ENCODE measurements at places on chromosomes 5 and 9.

DNA sequence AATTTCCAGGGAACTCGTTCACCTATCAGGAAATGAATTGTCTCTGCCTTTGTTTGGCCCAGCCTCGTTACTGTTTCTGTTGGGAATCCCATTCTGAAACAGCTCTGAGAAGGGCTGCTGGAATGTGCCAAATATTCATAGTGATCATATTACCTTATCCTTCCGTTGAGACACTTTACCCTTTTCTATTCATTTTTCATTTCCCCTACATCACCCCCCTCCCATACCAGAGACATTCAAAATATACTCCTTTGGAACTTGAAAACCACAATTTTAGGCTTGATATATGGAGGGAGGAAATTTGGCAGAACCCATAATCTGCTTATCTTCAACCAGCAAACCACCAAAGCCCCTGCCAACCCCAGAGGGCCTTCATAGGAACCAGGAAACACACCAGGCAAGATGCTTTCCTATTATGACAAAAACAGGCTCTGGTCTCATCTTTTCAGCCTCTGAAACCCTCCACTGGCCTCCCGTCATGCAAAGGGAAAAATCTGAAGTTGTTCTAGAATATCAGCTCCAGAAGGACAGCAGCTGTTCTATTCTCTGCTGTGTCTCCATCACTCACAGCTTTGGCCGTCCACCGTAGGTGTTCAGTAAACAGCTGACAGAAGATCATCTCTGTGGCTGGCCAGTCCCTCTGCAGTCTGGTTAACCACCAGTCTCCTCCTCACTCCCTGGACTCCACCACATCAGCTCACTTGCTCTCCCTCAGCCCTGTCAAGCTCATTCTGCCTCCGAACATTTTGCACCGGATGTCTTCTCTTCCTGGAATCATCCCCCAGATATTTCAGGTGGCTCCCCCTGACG lies 217.2 kb upstream of the WWC1 start:
- no peak for DNase-seq

DNA sequence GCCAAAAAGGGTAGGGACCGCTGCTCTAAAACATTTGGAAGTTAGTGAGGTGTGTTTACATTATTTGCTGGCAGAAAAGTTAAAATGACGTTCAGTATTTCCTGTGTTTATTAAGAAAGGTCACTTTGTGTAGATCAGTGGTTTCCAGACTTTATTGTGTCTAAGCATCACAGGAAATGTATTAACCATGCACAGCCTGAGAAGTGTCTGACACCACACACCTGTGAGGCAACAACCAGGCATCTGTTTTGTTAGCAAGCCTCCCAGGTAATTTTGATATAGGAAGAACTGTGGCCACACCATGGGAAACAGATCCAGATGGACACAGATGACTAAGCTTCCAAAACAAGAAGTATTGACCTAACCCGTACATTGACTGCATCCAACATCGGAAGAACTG lies 12.0 kb downstream of the TTC1 start:
- no peak for DNase-seq

GRCh38 chr5:54523534-54523933 lies 6.0 kb downstream of the SNX18 start:
- no peak for DNase-seq

GRCh38 chr9:295576-295975 lies 80.9 kb downstream of the DOCK8 start:
- no peak for DNase-seq

DNA sequence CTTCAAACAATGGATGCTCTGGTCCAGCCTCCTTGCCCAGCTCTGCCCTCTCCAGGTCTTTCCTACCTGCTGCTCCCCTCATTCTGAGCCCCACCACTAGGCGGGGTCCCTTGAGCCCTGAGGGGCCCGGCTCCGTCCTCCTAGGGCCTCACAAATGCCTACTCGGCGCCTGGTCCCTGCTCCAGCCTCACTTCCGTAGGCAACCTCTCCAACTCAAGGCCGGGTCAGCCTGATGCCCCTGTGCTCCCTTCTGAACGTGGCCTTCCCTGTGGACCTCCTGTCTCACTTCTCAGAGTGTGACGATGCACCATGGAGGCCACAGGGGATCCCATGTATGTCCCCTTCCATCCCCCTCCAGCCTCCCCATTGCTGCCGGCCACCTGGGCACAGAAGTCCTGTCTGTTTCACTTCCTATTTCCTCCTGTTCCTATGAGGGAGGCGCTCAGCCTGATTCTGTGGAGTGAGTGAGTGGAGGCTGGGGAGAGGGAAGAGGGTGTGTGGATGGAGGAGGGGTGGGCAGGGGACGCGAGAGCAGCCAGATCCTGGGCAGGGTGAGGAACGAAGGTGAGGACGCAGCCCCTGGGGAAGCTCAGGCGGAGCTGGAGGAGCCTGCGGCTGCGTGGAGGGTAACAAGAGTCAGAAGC lies 127.2 kb upstream of the FAM120A start:
- DNase-seq: no peak

Data from kidney glomerular epithelial cell (primary cell).